ENCODE measurements at places on chromosomes 7 and 10. TPM values are rescaled to one million over a fixed set of nuclear protein-coding genes. Genes with fewer than 3 reads are reported as not detected.

GRCh38 chr10:78515038-78515872, 481.6 kb downstream of the RPS24 start:
- H3K4me1 ChIP-seq = peaks cover 5% of the 10 kb centered on the region
- no peaks in the 10 kb centered on the region for H3K36me3 ChIP-seq
- DNase-seq = no peak
- no peaks in the 10 kb centered on the region for H3K27me3 ChIP-seq
- H3K4me3 ChIP-seq = no peak overlapping the region

- no peaks in the 10 kb centered on the region for H3K36me3 ChIP-seq
- no peaks in the 10 kb centered on the region for H3K27me3 ChIP-seq
- peaks cover 22% of the 10 kb centered on the region for H3K4me1 ChIP-seq
- no peak for DNase-seq
- no peak overlapping the region for H3K27ac ChIP-seq
- no peak overlapping the region for H3K4me3 ChIP-seq
Observed at GRCh38 chr10:5565671-5566581, 41.2 kb downstream of the CALML3 start.

DNA sequence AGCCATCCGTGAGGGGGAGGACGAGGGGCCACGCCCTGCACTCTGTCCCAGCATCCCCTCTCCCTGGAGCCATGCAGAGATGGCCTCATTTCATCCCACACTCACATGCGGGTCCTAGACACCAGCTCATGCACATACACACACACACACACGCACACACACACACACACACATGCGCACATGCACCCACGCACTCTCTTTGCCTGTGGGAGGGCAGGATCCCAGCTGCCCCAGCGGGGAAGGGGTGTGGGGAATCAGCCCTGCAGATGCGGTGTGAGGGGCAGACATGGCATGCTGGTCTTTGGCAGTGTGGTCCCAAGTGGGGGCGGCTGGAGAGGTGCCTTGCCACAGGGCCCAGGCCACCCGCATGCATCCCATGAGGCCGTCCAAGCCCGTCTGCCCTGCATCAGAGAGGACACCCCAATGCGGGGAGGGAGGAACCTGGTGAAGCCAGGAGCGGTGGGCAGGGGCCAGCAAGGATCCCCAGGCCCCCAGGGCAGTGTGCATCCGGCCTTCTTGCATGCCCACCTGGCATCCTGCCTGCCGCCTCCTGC, 68.1 kb downstream of the LHPP start:
- no peaks in the 10 kb centered on the region for H3K27me3 ChIP-seq
- no peak overlapping the region for H3K27ac ChIP-seq
- H3K4me1 ChIP-seq = no peaks in the 10 kb centered on the region
- DNase-seq = no peak

Gene DLX6
- polyA plus RNA-seq = 3.5 TPM

DNA sequence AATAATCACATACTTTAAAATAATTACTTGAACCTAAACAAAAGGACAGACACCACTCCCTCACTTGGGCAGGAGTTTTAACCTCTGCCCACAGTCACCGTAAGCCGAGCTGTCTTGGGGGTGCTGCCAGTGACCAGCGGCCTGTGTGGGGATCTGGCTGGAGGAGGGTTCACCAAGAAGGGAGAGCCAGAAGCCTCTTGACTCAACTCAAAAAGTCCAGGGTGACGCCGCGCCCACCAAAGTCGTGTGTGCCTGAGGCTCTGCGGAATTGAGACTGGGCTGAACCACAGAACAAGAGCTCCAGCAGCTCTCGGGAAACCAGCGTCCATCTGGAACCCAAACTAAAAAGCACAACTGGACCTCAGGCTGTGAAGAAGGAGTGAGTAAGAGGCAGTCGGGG, 35.8 kb downstream of the ZFAND2A start:
- H3K27ac ChIP-seq = peak overlapping the region; percentile 44
- no peak overlapping the region for H3K4me3 ChIP-seq
- no peaks in the 10 kb centered on the region for H3K36me3 ChIP-seq
- H3K27me3 ChIP-seq = no peaks in the 10 kb centered on the region

DNA sequence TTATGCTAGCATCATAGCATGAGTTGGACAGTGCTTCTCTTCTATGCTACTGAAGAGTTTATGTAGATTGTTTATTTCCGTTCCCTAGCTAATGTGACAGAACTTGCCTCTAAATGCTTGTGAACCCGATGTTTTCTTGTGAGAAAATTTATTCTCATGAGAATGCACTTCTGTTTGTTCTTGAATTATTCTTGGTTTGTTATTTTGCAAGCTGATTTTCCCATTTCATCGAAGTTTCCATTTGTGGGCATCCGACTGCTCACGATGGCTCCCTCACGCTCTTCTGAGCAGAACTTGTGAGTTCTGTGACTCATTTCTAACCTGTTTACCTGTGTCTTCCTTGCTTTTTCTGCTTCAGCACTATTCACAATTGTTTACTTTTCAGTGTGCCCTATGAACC, 59.9 kb downstream of the WDFY4 start:
- H3K4me1 ChIP-seq = no peaks in the 10 kb centered on the region
- no peak for DNase-seq
- no peaks in the 10 kb centered on the region for H3K27me3 ChIP-seq

Gene BTBD16
- polyA plus RNA-seq = 0.74 TPM

DNA sequence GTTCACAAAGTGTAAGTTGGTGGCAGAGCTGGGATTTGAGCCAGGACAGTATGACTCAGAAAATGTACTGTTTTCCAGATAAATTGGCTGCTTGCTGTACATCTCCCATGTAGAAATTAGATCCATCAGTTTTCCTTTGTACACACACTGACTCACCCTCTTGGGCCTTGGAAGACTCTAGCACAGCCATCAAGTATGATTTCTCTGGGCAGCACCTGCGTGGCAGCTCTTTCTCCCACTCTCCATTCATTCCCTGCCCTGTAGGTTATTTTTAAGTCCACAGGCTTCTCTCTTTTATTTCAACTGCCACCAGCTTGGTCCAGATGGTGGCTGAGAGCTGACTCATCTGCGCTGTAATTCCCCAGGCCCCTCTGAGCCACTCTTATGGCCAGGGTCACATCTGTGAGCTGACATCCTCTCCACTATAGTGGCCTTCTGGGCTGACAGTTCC, 28.3 kb upstream of the SDK1 start:
- H3K4me1 ChIP-seq = no peaks in the 10 kb centered on the region
- no peaks in the 10 kb centered on the region for H3K27me3 ChIP-seq
- no peak overlapping the region for H3K4me3 ChIP-seq
- peak; percentile 22 for DNase-seq

GRCh38 chr10:78416031-78417011, 382.7 kb downstream of the RPS24 start:
- H3K27ac ChIP-seq = peak overlapping the region; percentile 26
- H3K4me3 ChIP-seq = no peak overlapping the region
- H3K27me3 ChIP-seq = no peaks in the 10 kb centered on the region
- H3K36me3 ChIP-seq = no peaks in the 10 kb centered on the region
- DNase-seq = no peak
- peaks cover 13% of the 10 kb centered on the region for H3K4me1 ChIP-seq

- H3K27me3 ChIP-seq = no peaks in the 10 kb centered on the region
- H3K36me3 ChIP-seq = no peaks in the 10 kb centered on the region
- no peak for DNase-seq
- H3K4me3 ChIP-seq = no peak overlapping the region
- H3K4me1 ChIP-seq = no peaks in the 10 kb centered on the region
Observed at GRCh38 chr10:15280974-15281373, 90.1 kb downstream of the FAM171A1 start.

- H3K4me1 ChIP-seq = peaks cover 11% of the 10 kb centered on the region
- H3K4me3 ChIP-seq = no peak overlapping the region
- H3K36me3 ChIP-seq = no peaks in the 10 kb centered on the region
- H3K27me3 ChIP-seq = no peaks in the 10 kb centered on the region
- no peak overlapping the region for H3K27ac ChIP-seq
- DNase-seq = no peak
Observed at GRCh38 chr7:30850426-30850825, 61.2 kb upstream of the AQP1 start.

- no peaks in the 10 kb centered on the region for H3K36me3 ChIP-seq
- H3K27ac ChIP-seq = no peak overlapping the region
- no peak overlapping the region for H3K4me3 ChIP-seq
- H3K4me1 ChIP-seq = no peaks in the 10 kb centered on the region
Observed at GRCh38 chr7:71618278-71618677, 486.3 kb downstream of the GALNT17 start.

Gene OR2A42
- not detected for polyA plus RNA-seq

- no peaks in the 10 kb centered on the region for H3K36me3 ChIP-seq
- no peak for DNase-seq
Observed at GRCh38 chr10:36464291-36464690, 661.1 kb upstream of the ANKRD30A start.

DNA sequence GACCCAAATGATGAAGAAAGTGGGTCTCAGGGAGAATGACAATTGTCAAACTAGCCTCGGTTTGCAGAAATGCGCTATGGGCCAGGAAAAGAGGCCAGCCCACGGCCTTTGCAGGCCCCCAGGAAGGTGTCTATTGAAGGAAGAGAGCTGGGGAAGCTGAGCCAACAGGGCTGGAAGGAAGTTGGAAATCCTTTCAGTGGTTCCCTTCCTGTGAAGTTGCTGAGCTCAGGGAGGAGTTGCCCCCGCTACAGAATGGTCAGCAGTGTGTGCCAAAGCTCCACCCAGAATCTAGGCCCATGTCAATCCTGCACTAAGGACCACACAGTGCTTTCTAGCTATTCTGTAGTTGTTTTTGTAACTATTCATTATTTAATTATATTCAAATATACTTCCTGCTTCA, 91.6 kb upstream of the ANLN start:
- H3K27ac ChIP-seq = no peak overlapping the region
- DNase-seq = no peak
- H3K4me3 ChIP-seq = no peak overlapping the region
- H3K4me1 ChIP-seq = peaks cover 5% of the 10 kb centered on the region
- no peaks in the 10 kb centered on the region for H3K27me3 ChIP-seq

DNA sequence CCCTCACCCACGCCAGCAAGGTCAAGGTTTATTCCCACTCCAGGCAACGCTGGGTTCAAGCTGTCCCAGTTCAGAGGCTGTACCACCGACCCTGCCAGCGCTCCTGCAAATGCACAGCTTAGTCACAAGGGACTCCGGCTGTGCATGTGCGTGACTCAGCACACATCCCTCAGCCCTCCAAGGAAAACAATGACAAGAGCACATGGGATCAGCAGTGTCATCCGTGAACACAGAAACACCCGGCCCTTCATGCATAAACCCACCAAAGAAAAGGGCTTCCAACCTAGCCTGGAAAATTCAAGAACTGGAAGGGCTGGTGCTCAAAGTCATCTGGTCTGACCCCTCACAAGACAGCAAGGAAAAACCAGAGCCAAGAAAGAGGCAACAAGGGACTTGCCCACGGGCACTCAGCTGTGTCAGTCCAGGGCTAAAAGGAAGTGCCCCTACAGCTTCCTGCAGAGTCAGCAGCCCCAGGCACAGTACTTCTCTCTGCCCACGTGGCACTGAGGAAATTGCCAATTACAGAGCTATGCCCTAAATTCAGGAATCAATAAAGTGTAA, 106.1 kb downstream of the KCNMA1 start:
- H3K27ac ChIP-seq = no peak overlapping the region
- peak; percentile 55 for DNase-seq
- H3K4me3 ChIP-seq = no peak overlapping the region
- no peaks in the 10 kb centered on the region for H3K36me3 ChIP-seq

DNA sequence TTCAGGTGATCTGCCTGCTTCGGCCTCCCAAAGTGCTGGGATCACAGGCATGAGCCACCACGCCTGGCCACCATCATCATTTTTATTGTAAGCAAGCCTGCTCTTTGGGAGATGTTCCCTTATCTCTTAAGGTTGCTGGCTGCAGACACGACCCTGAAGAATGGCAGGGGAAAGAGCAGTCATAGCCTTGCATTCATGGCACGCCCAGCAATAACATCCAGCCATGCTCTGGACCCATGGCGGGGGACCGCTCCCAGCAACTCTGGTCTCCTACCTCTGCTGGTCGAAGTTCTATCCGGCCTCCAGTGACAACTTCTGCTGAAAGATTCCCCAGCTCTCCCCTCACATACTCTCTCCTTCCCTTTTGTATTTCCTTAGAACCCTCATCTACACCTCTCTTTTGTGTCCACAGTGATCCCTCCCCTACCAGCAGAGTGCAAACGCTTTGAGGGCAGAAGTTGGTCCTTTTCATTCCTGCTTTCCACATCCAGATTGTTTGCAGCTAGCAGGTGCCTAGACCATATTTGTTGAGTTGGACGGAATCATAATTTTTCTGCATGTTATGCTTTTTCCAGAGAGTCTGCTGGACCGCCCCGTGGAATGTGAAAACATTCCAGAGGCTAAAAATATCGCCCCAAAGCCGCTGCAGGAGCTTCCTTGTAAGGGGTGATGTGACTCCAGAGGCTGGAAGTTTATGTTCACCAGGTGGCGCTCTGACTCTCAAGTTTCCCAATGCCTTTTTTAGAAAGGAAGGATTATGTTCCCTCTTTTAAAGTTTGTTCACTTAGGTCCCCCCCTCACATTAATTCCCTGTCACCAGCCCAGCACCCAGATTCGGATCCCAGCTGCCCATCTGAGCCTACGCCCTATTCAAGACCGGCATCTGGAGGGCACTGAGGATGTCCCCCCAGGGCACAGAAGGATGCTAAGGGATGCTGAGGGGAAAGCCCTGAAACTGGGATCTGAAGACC, 4.3 kb upstream of the MARVELD1 start:
- peak; percentile 80 for DNase-seq
- H3K4me3 ChIP-seq = no peak overlapping the region
- peak overlapping the region; percentile 7 for H3K27ac ChIP-seq
- H3K36me3 ChIP-seq = no peaks in the 10 kb centered on the region
- H3K27me3 ChIP-seq = no peaks in the 10 kb centered on the region

DNA sequence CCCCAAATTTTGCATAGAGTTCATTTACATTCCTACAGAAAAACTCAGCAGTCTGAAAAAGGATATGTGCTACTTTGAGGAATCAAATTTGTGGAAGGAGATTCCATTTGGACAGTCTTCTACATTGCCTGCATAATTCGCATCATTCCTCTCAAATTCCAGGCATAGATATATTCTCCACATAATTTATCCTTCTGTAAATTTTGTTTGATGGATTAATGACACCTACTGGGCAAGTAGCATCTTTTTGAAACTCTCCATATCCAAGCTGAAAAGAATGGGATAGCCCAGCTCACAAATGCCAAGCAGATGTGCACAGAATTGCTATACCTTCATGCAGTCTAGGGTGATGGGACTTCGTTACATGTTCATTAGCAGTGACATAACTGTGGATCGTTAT, 515.3 kb downstream of the AUTS2 start:
- no peak overlapping the region for H3K27ac ChIP-seq
- no peaks in the 10 kb centered on the region for H3K36me3 ChIP-seq
- H3K4me1 ChIP-seq = no peaks in the 10 kb centered on the region
- H3K27me3 ChIP-seq = no peaks in the 10 kb centered on the region
- DNase-seq = no peak

Gene ITIH5
- 17.6 TPM for polyA plus RNA-seq

DNA sequence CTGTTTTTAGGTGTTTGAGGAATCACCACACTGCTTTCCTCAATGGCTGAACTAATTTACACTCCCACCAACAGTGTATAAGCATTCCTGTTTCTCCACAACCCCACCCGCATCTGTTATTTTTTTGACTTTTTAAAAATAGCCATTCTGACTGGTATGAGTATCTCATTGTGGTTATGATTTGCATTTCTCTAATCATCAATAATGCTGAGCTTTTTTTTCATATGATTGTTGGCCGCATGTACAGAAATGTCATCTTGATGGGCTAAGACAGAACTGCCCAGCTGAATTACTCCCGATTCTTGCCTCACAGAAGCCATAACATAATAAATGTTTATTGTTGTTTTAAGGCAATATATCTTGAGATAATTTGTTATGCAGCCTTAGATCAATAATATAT, 93.1 kb upstream of the DKK1 start:
- no peaks in the 10 kb centered on the region for H3K36me3 ChIP-seq
- DNase-seq = no peak
- no peaks in the 10 kb centered on the region for H3K27me3 ChIP-seq
- no peaks in the 10 kb centered on the region for H3K4me1 ChIP-seq
- H3K27ac ChIP-seq = no peak overlapping the region

Gene SPDYE6
- polyA plus RNA-seq = 1.0 TPM

Measured in hepatocyte (in vitro differentiated cells).